ENCODE measurements at places on chromosomes 6 and 20.

DNA sequence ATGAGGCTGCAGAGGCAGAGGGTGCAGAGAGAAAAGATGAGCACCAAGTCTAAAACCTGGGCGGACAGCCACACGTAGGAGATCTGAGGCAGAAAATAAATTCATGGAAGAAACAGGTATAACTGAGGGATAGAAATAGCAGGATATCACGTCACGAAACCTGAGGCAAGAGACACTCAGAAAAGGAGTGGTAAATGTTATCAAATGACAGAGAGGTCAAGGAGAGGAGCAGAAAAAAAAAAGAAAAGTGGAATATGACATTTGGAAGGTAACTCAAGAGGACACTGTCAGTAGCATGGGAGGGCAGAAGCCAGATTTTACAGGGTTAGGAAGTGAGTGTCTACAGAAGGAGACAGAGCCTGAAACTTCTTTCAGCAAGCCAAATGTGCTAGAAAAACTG is 84.2 kb upstream of the FBXL4 start:
- no peak for DNase-seq

GRCh38 chr6:5584078-5584482 is 322.8 kb downstream of the FARS2 start:
- DNase-seq = no peak

DNA sequence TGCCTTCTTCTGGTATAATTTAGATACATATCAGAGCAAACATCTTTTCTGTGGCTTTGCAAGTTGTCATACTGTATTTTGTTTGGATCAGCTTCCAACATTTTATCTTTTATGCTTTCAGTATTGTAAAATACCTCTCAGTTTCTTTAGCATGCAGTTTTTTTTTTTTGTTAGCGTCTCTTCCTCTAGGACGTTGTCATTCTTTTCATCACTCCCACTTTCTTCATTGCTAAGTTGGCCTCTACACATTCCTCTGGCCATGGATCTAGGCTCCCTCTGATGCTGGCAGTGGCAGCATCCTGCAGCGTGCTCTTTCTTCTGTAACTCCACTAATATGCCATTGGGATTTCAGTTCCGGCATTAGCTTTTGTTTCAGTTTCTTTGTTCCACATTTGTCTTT is 21.7 kb downstream of the RPRD1B start:
- no peak for DNase-seq

DNA sequence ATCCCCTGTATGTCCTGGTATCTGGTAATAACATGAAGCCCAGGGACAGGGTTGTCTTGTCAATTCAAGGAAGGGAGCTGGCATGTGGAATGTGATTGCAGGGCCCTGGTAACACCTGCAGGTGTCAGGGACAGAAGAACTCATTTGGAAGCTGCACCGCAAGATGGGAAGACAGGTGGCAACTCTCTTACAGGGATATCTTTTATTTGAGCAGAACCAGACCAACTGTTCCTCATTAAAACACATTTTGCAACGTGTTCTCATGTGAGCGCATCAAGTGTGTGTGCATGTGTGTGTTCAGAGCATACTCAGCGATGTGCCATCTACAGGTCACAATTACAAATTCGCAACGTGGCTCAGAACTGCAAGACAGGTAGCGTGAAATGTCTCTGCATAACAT is 370.9 kb upstream of the SOX4 start:
- DNase-seq = no peak

DNA sequence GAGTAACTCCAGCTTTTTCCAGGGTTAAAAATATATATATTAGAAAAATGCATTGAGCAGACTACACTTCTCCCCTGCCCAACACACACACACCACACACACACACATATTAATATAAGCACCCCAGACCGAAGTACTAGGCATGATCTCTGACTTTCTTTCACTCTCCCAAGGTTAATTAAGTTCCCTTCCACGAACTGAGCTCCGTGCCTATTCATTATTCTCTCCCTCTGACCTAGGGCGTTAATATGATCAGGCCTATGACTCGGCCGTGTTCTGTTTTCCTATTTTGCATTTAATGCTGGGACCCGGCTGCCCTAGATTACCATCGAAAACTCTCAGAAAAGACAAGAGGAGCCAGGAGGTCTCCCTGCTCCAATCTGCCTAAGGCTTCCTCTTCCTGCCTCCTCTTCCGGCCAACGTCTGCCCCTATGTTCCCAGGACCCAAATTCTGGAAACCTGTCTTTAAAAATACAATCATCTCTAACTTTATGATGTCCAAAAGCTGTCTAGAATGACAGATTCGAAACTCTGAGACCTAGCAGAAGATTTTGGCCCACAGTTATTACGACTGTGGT is 6.1 kb upstream of the POU3F2 start:
- no peak for DNase-seq

DNA sequence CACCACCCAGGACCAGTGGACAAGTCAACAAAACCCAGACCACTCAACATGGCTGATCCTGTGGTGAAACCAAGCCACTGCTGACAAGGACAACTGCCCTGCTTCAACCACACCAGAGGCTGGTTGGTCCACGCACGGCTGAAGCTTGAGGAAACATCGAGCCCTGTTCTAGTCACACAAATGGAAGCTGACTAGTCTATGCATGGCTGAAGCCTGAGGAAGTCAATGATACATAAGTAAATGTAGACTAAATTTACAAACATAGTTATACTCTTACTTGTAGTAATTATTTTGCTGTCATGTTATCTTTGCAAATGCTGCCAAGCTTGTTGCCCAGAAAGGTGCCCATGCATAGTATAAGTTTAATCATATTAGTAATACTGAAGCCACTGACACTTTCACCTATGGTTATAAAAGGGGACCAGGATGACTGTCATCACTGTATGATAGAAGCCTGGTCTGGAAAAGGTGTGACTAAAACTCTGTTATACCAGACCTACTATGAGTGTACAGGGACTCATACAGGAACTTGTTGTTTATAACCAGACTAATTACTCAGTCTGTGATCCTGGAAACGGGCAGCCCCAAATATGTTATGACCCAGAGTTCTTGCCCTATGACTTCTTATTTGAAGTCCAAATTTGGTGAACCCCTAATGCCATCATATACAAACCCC is 5.6 kb downstream of the IL22RA2 start:
- no peak for DNase-seq

DNA sequence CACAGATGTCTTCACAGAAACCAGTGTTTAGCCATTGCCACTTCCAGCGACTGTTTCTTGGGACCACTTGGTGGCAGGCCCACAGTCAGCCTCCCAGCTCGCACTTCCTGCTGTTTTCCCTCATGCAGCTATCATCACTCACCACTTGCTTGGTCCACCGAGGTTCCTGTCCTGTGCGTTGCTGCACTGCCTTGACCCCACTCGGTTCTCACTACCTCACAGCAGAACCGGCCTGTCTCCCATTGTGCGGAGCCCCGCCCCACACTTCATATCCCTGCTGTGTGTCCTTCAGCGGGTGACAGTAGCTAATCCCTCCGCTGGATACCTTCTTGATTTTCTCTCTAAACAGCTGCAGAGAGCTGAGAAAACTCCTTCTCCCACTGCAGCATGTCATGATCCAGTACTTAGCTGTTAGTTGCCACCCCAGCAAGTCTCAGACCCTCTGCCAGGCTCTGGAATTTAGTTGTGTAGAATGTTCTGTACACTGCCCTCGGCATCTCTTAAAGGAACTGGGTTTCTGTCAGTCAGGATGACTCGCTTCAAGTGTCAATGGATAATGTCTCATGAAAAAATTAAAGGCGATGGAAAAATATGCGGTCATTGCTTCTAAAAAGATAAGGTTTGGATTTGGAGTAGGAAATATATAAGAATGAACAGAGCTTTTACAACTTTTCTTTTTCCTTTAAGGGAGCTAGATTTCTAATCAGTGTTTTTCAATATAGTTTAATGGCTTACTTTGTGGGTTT is 208.0 kb downstream of the FARS2 start:
- peak; percentile 38 for DNase-seq

GRCh38 chr20:61777773-61778494 is 287.7 kb downstream of the TAF4 start:
- no peak for DNase-seq

- DNase-seq = no peak
These were observed 12.9 kb downstream of the OR2A4 start for GRCh38 chr6:131688286-131688685.

- no peak for DNase-seq
These were observed 172.5 kb downstream of the HTR1B start for GRCh38 chr6:77290798-77291197.

GRCh38 chr6:88641178-88641903 is 322.1 kb downstream of the RNGTT start:
- no peak for DNase-seq

- DNase-seq = no peak
These were observed 172.1 kb upstream of the ID4 start for GRCh38 chr6:19664878-19665612.

DNA sequence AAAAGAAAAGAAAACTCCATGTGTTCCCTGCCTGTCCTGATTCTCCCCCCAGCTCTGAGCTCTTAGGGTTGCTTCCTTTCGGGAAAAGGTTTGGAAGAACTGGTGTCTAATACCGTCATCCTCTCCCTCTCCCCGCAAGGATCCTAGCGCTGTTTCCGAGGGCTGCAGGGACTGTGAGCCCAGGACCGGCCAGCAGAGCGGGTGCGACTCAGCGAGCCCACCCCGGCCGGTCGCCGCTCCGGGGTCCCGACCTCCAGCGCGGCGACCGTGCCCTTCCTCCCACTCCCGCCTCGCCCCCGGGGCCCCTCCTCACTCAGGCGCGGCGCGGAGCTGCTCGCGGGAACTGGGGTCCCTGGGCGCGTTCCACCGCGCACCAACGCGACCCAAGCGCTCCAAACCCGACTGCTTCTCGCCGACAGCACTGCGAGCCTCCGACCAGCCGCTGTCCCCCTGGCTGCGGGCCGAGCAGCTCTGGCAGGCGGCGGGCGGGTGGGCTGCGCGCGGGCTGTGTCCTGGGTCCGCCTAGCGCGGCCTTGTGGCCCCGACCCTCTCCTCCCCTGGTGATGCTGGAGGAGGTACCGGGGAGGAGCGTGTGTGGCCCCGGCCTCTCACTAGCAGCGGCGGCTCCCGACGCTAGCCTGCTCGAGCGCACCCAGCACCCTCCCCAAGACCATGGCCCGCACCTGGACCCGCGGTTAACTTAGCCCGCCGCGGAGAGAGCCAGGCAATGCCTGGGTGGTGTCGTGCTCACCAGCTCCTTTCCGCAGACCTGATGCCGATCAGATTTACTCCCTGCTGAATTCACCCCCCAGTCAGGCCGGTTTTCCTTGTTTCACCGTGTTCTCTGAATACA is at the start of gene PLA2G7:
Gene PLA2G7, minus strand, starts transcription at position 509 of the 853 bp plus-strand sequence. CDS start 12,484 bp downstream, outside the sequence.
- peak; percentile 63 for DNase-seq
